ENCODE measurements at places on chromosomes 13 and 19. TPM values are rescaled to one million over a fixed set of nuclear protein-coding genes. Genes with fewer than 3 reads are reported as not detected.

- DNase-seq, result no peak
These were observed 53.2 kb upstream of the RFC3 start for GRCh38 chr13:33764716-33765115.

DNA sequence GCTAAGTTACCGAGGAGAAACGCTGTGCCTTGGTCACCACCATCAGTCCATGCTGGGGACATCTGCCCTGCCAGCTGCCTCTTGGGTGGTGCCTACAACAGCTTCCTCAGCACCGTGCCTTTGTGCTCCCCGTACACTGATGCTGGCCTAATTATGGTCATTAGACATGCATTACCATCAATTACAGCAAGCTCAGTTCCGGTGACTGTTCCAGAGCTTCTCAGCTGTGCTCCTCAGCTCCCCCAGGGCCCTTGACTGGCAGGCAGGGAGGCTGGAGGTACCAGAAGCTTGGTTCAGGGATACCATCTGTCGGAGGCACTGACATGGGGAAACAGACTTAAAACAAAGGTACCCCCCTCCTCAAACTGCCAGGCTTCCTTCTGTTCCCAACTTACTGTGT is 40.2 kb downstream of the CILP2 start:
- no peak for DNase-seq

DNA sequence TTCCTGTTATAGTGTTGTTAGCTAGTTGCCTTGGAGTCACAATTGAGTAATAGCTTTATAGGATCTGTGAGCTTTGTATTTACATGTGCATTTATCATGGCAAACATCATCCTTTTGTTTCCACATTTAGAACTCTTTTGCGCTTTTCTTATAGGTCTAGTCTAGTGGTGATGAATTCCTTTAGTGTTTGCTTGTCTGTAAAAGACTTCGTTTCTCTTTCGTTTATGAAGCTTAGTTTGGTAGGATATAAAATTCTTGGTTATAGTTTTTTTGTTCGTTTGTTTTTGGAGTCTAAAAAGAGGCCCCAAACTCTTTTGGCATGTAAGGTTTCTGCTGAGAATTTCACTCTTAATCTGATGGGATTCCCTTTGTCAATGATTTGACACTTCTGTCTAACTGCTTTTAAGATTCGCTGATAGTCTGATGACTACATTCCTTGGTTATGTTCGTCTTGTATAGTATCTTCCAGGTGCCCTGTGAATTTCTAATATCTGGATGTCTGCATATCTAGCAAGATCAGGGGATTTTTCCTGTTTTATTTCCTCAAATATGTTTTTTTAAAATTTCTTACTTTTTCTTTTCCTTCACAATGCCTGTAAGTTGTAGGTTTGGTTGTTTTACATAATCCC is 20.2 kb downstream of the DNAJC3 start:
- no peak for DNase-seq

The ZNF329 gene
- 5.1 TPM for total RNA-seq

DNA sequence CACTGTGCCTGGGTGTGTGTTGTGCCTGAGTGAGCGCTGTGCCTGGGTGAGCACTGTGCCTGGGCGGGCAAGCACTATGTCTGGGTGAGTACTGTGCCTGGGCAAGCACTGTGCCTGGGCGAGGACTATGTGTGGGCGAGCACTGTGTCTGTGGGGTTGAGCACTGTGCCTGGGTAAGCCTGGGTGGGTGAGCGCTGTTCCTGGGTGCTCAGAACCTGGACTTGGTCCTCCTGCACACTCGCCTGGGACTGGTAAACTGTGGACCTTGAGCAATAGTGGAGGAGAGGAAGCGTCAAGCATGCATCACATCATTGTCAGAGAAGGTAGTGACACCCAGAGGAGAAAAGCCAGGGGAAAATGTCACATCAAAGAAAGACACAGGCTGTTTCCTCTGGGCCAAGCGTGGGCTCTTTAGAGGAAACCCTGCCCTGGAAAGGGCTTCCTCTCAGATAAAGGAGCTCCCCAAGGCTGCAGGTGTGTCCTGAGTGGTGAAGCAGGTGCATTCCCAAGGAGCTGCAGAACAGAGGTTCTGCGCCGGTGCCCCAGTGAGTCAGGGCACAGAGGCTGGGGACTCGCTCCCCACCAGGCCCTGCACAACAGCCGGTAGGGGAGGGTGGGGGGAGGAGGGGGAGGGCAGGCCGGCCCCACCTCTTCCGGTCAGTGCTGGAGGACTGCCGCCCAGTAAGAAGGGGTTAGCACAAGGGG is 141.2 kb downstream of the TEX29 start:
- no peak for DNase-seq

The LGALS7 gene
- total RNA-seq, result not detected

DNA sequence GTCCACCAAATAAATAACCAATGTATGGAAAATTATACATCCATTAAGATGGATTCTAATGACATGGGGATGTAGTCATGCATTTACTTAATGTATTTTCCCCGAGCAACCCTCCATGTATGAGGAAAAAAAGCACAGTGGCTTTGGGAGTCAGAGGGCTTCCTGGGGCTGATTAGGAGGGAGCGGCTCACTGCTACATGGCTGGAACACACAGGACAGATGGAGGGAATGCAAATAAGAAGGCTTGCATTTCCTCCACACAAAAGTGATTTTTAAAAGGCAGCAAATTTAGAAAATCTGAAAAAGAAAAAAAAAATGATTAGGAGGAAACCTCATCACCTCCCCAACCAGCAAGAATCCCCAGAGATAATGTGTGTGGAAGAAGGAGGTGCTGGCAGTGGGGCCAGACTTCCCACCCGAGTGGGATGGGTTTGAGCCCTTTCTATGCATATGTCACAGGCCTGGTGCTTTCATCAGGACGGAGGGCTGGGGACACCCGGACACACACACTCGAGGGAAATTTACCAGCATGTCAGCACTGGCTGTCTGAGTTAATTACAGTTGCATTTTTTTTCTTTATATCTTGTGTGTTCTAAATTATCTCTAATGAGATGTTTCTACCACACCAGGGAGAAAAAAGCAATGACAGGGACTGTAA is 118.9 kb downstream of the USP12 start:
- DNase-seq, result no peak

DNA sequence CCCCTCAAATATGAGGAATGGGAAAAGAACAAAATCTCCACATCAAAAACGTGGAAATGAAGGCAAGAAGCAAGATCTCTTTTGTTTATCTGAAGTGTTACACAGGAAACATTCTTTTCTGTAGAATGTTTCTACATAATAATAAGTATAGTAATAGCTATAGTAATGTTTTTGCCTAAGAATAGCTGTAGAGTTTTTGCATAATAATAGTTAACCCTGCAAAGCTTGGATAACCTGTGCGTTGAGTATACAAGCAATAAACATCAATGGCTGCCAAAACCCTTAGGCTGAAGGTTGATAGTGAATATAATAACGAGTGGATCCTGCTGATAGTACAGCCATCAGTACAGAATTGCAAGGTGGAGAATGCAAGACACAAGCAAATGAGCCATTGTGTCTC is 11.1 kb upstream of the LILRA5 start:
- no peak for DNase-seq

The DNAAF3 gene
- 0.69 TPM for total RNA-seq

- DNase-seq, result no peak
These were observed 7.6 kb downstream of the TRPM4 start for GRCh38 chr19:49165111-49165750.

DNA sequence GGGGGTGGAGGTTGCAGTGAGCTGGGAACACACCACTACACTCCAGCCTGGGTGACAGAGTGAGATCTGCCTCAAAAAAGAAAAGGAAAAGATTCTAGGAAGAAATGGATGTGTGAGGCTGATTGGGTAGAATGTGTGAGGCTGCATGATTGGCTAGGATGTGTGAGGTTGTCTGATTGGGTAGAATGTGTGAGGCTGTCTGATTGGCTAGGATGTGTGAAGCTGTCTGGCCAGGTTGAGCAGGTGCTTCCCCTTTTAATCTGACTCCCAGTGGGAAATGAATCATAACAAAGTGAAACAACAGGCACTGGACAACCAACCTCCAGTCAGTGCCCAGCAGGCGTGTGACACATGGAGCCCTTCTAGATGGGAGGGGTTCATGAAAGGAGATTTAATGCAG is 14.7 kb downstream of the C13orf46 start:
- no peak for DNase-seq

The PRSS57 gene
- 0.95 TPM for total RNA-seq

DNA sequence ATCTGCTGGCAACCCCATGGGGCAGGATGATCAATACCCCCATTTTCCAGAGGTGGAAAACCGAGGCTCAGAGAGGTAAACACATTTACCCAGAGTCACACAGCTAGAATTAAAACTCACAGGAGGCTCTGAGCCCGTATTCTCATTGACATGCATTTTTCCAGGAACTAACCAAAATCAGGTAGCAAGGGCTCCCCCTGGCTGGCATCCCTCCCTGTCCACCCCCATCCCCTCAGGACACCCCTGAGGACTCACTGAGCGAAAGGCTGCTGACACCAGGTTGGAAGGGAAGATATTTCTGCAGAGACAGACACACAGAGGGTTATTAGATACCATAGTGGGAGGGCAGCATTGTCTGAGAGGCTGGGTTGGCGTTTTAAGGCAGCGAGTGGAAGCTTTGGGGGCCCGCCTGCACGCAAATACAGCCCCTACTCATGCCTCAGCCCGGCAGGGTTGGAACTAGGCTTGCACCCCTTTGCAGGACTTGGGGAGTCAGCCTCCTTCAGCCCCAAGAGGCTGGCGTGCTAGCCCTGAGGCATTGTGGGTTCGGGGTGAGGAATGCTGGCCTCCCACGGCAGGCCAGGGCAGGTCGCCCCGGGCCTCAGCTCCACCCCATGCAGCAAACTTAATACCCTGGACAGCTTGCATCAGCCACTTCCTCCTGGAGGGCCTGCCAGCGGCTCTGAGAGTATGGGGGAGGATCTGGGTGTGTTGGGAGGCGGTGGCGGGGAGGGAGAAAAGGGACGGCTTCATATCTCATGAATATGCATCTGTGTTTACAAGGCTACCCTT is 3.9 kb downstream of the SLC1A5 start:
- DNase-seq, result peak; percentile 63

The PTH2 gene
- not detected for total RNA-seq

The CYP2A7 gene
- not detected for total RNA-seq

DNA sequence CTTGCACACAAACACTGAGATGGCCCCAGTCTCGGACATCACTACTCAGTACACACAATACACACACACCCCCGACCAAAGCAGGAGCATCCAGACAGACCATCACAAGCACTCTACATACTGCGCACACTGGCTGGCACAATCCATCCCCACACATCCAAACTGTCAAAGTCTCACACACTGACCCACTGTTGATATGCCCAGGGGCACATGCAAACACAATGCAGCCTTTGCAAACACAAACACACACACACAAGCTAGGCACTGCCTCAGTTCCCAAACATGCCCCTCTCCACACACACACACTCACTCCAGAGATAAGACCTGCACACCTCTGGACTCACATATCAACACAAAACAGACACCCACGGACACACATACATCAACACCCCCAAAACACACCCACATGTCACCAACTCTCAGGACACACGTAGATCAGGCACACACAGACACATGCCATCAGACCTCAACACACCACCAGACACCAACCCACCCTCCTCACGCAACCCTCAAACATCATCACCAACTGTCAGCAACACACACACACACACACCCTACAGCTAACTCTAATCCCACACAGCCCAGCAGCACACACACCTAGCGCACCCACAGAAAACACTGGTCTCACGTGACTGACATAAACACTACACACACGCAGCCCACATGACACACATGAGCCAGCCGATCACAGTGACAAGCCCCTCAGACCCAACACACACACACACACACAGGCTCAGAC is 1.9 kb downstream of the BBC3 start:
- DNase-seq, result no peak

GRCh38 chr19:17079710-17080439 is 4.3 kb downstream of the MYO9B start:
- DNase-seq, result peak; percentile 54

GRCh38 chr13:73107481-73107880 is 48.7 kb downstream of the KLF5 start:
- no peak for DNase-seq

DNA sequence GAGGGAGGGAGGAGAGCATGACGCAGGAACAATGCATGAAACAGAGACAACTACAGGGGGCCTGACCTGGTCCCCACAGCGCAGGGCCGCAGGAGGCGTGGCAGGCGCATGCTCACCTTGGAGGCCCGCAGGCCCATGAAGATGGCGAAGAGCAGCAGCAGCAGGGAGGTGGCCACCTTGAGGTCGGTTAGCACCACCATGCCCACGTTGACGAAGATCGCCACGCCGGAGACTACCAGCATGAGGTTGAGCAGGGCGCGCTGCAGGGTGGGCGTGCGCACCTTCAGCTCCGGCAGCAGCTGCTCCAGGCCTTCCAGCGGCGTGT is 17.0 kb downstream of the EMP3 start:
- DNase-seq, result no peak

The OR7A5 gene
- total RNA-seq, result not detected

DNA sequence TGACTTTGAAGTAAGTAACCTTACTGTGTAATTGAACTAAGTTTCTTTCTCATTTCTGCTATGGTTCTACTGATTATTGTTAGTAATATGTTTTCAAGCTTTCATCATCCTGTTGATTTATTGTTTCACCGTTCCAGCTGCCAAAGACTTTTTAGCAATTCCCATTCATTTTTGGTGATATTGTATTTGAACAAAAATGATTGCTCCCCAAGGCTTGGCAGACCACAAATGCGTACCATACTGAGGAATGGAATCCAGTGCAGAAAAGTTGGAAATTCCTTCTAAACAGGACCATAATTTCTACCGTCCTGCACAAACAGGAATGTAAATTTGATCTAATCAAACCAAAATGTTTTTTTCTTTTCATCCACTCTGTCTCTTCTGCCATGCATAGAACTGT is 10.7 kb downstream of the EPSTI1 start:
- DNase-seq, result no peak

DNA sequence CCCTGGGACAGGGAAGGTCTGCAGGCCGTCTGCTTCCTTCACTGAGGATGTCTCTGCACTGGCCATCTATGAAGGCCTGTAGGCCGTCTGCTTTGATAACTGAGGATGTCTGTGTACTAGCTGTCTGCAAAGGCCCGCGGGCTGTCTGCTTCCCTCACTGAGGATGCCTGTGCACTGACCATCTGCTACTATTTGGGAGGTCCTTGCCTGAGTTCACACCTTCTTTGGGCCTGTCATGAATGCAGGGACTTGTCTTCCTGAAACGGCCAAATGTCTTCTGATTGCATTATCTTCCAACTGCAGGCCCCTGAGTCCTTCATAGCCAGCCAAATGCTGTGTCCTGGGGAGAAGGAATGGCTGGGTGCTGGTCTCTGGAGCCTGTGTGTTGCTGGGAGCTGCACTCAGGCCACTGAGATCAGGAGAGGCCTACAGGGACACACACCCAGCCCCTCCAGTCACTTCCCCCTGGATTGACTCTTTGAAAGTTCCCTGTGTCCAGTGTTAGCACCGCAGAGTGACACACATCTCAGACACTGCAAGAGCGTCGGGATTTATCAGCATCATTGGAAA is 72.9 kb downstream of the TEX29 start:
- no peak for DNase-seq

GRCh38 chr13:59425211-59425741 is 738.5 kb downstream of the DIAPH3 start:
- no peak for DNase-seq

The ZNF470 gene
- total RNA-seq, result 2.3 TPM

The DACH1 gene
- 2.5 TPM for total RNA-seq

The ZNF554 gene
- 3.9 TPM for total RNA-seq

GRCh38 chr13:44605721-44606120 is 29.6 kb upstream of the TSC22D1 start:
- no peak for DNase-seq
